ENCODE measurements at places on chromosomes 7 and 10.

- no peak for DNase-seq
Measured at GRCh38 chr7:135599471-135599870, 41.8 kb downstream of the NUP205 start.

DNA sequence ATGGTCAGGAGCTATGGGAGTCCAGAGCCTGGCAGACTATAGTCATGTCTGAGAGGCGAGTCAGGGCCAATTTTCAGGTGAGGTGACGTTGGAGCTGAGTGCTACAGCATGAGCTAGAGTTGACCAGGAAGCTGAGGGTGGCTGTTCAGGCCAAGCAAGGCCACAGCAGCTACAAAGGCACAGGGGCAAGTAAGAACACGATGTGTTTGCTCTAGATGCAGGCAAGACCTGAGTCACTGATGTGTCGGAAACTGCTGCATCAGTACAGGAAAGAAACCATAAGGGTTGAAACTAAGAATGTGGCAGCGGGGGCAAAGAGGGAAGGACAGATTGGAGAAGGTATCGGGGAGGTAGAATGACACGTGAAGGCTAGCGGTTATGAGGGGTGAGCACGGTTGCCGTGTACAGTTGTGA is 11.8 kb upstream of the RRP12 start:
- DNase-seq, result no peak

GRCh38 chr7:105206985-105207384 is 181.7 kb downstream of the SRPK2 start:
- no peak for DNase-seq

- no peak for DNase-seq
Measured at GRCh38 chr10:78451592-78451991, 417.9 kb downstream of the RPS24 start.

DNA sequence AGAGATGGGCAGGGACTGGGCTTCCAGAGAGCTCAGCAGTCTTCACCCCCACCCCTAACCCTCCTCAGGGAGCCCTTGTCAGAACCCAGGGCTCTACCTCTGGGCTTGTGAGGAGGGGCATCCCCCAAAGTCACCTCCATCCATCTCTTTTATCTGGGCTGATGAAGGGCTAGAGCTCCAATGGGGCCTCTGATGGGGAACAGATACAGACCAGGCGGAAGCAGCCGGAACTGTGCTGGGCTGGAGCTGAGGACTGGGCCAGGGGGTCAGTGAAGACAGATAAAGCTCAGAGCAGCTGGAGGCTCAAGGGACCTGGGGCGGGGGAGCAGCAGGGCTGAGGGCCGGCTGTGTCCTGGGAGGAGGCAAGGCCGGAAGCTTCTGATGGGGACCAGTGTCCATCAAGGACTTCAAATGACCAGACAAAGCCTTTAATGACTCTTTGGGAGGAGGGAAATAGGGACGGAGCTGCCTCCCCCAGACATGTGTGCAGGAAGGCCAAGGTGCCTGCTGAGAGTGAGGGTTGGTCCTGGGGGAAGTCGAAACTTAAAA is 10.2 kb downstream of the KAZALD1 start:
- no peak for DNase-seq

GRCh38 chr7:47999413-47999812 is 20.0 kb upstream of the HUS1 start:
- no peak for DNase-seq

DNA sequence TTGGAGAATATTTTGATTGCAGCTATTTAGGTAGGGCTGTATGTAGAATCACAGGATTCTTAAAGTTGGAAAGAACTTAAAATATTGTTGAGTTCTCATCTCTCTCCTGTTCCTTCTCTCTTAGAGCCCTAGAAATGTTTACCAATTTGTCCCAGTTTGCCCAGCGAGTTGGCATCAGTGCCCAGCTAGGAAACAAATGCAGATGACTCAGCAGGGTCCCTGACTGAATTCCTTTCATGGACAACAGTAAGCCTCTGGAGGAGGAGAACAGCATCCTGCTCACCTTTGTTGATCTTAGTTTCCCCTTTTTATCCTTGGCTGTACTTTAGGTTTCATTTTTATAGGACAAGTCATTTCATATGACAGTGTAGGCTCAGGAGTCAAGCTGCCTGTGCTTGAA is 89.3 kb downstream of the SEC23IP start:
- DNase-seq, result no peak

DNA sequence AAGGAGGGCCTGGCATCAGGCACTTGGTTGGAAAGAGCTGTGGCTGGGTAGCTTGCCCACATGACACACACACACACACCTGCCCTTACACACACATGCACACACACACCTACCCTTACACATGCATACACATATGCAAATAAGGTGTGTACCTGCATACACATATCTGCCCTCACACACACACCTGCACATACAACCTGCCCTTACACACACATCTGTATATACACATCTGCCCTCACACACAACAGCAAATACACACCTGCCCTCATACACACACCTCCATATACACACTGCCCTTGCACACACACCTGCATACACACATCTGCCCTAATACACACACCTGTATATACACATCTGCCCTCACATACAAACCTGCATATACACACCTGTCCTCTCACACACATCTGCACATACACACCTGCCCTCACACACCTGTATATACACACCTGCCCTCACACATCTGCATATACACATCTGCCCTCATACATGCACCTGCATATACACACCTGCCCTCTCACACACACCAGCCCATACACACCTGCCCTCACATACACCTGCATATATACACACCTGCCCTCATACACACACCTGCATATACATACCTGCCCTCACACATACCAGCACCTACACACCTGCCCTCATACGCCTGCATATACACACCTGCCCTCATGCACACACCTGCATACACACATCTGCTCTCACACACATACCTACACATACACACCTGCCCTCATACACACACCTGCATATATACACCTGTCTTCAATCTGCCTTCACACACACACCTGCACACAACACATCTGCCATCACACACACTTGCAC is 82.9 kb downstream of the GRID1 start:
- DNase-seq, result no peak

DNA sequence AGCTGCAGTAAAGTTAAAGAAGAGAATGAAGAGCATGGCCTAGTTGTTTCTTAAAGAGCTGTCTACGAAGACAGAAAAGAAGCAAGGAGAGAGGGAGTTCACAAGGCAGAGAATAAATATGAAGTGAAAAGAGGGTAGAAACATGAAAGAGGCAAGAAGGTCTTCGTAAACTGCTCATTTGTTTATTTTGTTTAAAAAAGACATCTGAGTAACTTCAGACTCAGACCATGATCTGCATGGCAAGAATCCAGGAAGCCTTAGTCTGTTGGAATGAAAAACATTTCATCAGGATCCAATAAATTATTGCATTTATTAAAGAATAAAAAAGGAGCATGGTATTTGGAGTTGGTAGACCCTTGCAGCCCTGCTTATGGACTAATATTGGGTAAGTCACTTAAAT is 151.1 kb downstream of the SEM1 start:
- DNase-seq, result no peak

- no peak for DNase-seq
Measured at GRCh38 chr10:68561865-68562649, 1.9 kb downstream of the TET1 start.

DNA sequence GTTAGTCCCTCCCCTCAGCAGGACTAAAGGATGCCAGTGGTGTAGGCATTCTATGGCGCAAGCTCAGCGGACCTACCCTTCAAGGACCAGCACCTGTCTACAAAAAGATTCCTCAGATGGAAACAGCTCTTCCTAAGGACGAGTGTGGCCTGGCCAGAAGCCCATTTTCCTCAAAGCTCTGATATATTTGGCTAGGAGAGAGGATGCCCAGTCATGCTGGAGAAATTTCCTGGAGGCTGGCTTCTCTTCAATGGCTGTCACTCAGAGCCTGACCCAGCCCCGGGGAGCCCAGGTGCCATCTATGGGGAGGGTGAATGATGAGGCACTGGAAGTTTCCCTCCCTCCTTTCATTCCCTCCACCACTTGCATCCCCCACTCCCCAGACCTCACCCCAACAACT is 111.5 kb downstream of the PLXNA4 start:
- DNase-seq, result no peak

DNA sequence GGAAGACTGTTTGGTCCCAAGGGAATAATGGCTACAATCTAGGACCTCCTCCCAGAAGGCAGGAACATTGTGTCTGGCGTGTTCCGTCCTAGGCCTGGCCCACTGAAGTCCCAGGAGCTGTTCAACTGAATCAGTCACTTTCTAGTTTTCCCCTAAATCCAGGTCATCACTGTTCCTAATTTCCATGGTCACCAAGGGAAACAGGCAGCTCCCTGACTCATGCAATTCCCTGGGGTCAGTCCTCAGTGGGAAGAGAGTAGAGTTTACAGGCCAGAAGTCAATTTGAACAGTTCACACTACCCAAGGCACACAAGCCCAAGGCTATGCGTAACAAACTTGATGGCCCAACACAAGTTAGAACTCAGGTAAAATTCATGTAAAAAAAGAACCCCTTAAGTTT is 44.0 kb downstream of the CREB3L2 start:
- no peak for DNase-seq

GRCh38 chr7:37186753-37187152 is 261.9 kb downstream of the ELMO1 start:
- no peak for DNase-seq

GRCh38 chr7:69213878-69214277 is 384.4 kb upstream of the AUTS2 start:
- DNase-seq, result no peak

- no peak for DNase-seq
Measured at GRCh38 chr10:49621561-49621960, 7.7 kb downstream of the CHAT start.

GRCh38 chr7:151254316-151254715 is 5.8 kb upstream of the SMARCD3 start:
- no peak for DNase-seq

GRCh38 chr7:116862951-116863670 is 724 bp downstream of the CAPZA2 start:
- DNase-seq, result no peak

DNA sequence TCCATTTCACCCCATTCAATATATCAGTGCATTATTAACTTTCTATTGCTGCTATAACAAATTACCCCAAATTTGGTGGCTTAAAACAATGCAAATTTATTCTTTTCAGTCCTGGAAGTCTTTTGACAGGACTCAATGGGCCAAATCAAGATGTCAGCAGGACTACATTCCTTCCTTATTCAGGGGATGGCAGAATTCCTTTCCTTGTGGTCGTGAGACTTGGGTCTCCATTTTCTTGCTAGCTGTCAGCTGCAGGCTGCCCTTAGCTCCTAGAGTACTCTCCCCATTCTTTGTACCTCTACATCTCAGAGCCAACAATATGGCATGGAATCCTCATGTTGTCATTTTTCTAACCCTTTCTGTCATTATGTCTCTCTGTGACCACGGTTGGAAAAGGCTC is 310.6 kb downstream of the HDAC9 start:
- no peak for DNase-seq

DNA sequence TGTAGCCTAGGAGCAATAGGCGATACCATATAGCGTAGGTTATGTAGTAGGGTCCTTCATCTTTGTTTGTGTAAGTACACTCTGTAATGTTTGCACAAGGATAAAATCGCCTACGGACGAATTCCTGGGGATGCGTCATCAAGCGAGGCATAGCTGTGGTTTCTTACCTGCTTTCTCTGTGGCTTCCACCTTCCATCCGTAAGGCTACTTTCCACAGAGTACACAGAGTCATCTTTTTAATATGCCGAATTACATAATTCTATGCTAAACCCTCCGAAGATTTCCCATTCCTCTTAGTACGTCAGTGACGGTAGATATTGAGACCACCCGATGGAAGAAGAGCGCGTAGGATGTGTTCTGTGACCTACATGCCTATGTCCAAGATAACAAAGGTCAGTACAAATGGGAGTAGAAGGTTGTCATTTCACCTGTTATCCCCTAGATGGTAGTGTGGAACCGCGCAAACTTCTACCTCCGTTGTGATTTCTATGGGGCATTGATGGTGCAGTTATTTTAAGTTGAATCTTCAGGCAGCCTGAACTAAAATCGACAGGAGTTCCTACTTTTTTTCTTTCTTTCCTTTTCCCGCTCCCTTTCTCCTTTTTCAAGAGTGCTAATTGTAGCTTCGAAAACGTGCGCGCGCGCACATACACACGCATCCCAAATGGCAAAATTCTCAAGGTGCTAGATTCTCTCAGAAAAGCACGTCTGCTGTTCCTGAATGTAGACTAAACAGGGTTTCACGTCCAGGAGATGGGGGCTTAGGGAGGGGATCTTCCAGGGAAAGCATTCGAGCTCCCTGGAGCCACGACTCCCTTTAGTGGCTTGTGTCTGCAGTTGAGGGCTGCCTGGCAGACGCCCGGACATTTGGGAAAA is 111.7 kb upstream of the MBL2 start:
- DNase-seq, result no peak

- DNase-seq, result no peak
Measured at GRCh38 chr7:128191136-128191844, 49.8 kb upstream of the LEP start.

DNA sequence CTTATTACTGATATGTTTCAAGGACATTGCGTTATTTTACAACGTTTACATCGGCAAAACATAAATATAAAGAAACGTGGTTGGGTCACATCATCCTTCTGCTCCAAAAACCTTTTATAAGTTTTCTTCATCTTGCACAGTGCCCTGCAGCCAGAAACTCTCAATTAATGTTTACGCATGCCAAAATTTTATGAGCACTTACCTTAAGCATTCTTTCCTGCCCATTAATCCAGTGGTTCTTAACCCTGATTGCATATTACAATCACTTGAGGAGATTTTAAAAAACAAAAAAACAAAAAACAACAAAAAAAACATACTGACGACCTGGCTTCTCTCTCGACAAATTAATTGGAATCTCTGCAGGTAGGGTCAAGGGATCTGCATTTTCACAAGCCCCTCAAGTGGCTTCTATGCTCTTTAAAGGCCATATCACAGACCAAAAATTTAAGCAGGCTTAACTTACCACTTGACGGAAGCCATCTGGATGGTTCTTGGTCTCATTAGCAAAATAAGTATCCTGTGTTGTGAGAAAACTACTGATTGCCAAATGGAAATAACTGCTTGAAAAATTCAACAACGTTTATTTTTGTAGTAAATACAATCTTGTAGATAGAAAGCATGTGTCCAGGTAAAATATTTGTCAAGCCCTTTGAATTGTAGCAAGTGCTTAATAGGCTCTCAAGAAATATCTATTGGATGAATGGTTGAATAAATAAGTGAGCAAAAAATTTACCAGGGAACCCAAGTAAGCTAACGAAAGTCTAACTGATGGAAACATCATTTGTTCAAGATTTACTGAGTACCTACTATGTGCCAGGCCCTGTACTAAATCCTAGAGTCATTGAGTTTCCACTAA is 30.9 kb upstream of the SLC16A12 start:
- DNase-seq, result no peak

GRCh38 chr7:7932553-7932952 is 36.0 kb upstream of the GLCCI1 start:
- DNase-seq, result no peak

DNA sequence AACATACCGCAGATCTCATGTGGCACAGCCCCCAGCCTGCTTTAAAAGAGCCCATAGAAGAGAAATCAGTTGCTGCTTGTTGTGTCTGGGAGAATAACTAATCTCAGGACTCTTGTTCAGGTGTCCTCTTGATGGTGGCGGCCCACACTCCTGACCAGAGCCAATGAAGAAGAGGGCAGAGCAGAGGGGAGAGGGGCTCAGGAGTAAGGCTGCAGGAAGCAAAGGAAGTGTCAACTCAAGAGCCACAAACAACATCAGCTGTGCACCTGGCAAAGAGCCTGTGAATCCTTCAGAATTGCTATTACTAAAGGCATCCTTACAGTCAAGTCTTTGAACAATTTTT is 59.8 kb upstream of the PTN start:
- DNase-seq, result no peak
